ENCODE measurements at places on chromosomes 7 and 10.

GRCh38 chr10:68156373-68157185 is 47.3 kb downstream of the MYPN start:
- DNase-seq, result peak; percentile 72

GRCh38 chr10:112124866-112125265 is 58.7 kb downstream of the GPAM start:
- DNase-seq, result no peak

GRCh38 chr7:29435167-29435566 is 128.5 kb upstream of the PRR15 start:
- no peak for DNase-seq

DNA sequence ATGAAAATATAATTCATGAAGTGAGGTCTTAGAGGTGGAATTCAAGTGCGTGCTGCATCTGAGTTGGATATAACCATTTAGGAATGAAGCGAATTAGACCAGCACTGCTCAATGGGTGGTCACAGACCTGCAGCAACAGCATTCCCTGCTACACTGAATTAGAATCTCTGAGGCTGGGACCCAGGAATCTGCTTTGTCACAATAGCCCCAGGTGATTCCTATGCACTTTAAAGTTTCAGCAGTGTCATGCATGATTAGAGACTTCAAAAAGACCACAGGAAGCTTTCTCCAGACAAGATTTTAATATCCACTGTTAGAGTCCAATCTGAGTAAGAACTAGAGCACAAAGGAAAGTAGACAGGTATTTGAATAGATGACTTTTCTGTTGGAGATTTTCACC is 352.8 kb upstream of the VSTM2A start:
- no peak for DNase-seq

DNA sequence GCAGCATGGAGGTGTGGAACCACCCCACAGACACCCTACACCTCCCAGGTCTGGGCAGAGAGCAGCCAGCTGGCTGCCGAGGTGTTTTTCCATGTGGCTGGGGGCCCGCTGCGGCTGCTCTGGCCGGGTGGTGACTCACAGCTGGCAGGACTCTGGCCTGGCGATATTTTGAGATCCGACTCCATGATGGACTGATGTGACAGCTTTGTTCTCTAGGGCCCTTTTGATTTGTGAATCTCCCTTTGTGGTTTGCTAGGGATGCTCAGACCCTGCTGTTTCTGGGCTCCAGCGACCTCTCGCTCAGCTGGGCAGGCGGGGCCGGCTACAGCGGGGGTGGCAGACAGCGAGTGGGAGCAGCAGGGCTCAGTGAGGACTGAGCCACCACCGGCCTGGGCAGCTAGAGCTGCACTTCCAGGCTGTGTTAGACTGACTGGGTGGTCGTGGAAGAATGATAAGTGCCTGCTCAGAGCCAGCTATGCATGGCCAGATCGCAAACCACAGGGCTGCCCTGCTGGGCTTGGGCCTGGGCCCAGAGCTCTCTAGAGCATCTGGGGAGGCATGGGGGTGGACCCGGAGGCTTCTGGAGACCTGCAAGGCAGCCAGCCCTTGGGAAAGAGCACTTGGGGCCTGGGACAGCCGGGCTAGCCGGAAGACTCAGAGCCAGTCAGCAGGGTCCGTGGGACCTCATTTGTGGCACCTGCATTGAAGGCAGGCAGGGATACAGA is 46.2 kb upstream of the GDF10 start:
- DNase-seq, result peak; percentile 3

DNA sequence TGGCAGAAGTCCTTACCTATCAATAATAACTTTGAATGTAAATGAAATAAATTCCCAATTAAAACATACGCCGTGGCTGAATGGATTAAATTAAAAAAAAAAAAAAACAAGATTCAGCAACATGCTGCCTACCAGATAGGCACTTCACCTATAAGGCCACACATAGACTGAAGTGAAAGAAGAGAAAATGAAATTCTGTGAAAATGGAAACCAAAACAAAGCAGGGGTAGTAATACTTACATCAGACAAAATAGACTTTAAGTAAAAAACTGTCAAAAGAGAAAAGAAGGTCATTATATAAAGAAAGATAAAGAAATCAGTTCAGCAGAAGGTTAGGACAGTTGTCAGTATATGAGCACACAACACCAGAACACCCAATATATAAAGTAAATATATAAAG is 55.3 kb downstream of the TCAF1 start:
- no peak for DNase-seq

DNA sequence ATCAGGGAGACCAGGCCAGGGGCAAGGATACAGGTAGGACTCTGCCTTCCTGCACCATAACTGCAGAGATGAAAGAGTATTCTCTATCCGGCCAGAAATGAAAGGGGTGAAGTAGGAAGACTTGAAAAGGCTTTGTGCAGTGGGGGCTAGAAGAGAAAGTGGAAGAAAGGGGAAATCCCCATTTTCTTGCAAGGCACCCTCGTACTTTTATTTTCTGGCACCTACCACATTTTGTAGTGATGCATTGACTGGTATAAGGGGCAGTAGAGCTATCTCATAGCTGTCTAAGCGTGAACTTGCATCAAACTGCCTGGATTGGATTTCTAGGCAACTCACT is 752 bp upstream of the CAMK2G start:
- no peak for DNase-seq

- no peak for DNase-seq
These were observed 5.9 kb downstream of the AGR3 start for GRCh38 chr7:16875861-16876260.

GRCh38 chr7:111730057-111730456 is 167.8 kb upstream of the IMMP2L start:
- no peak for DNase-seq

DNA sequence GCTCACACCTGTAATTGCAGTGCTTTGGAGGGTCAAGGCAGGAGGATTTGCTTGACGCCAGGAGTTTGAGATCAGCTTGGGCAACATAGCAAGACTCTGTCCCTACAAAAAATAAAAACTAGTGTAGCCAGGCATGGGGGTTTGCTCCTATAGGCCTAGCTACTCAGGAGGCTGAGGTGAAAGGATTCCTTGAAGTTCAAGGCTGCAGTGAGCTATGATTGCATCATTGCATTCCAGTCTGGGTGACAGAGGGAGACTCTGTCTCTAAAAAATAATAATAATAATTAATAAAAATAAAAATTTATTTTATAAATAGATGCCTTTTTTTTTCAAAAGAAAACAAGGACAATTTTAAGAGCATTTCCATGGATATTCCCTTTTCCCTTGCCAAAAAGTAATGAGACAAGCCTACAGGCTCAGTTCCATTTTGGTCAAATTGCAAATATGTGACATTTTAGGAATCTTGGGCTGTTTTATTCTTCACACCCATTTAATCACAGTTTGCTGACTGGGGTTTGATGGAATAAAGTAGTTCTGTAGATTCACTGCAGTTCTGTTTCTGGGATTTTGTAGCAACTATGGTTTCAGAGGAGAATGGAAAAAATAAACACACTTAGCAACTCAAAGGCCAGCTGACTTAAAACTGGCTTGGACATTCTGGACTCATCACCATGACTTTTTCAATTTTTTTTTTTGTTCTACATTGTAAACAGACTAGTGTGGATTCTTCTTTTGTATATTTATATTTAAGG is 48.4 kb upstream of the ARHGAP21 start:
- peak; percentile 5 for DNase-seq

DNA sequence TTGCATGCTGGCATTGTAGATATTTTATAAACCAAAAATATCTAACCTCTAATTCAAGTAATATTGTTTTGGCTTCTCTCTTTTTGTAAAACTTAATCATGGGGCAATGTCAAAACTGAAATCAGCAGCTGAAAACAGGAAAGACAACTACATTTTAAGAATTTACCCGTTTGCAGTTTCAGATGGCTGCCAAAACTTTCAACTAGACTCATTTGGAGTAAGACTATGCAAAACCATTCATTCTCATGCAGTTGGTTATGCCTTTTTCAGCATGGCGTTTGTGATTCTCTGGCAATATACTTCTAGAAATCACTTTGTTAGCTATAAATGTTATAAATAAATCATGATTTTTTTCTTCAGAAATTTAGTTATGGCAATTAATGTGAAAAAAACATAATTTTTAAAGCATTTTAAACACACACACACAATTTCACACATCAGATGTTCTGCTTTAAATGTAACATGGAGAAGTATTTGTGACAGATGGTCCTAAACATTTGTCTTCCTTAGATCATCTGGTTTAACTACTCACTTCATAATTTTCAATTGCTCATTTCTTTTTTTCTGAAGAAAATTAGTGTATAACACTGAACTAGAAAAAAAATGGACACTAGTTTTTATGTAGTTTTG is 116.4 kb downstream of the ITGB8 start:
- DNase-seq, result no peak

- DNase-seq, result no peak
These were observed 8.5 kb upstream of the AOAH start for GRCh38 chr7:36732806-36733205.

DNA sequence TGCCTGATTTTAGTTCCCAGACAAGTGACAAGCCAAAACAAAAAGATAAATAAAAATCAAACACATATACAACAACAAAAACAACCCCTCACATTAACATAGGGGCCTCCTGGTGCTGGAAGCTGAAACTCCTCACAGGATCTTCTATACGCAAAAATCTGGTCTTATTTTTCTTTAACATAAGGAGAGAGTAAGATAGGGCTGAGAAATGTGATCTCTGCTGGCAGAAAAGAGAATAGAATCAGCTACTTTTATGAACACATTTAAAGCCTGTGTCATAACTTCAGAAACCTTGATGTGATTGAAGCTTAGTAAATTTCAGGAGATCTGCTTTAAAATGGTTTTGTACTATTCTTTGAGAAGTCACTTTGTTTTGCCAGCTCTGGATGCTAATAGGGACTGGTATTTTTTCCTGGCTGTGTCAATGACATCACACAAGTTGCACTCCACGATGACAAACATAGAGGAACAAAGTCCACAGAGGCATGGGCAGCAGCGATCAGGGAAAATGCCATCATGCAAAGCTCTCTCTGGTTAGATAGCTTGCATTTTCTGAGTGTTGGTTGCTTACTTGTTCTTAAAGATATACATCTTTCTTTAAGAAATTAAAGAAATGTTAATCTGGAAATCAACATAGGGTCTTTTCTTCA is 176.6 kb upstream of the SP4 start:
- no peak for DNase-seq

- DNase-seq, result peak; percentile 54
These were observed 49.9 kb downstream of the MKX start for GRCh38 chr10:27695706-27696105.

DNA sequence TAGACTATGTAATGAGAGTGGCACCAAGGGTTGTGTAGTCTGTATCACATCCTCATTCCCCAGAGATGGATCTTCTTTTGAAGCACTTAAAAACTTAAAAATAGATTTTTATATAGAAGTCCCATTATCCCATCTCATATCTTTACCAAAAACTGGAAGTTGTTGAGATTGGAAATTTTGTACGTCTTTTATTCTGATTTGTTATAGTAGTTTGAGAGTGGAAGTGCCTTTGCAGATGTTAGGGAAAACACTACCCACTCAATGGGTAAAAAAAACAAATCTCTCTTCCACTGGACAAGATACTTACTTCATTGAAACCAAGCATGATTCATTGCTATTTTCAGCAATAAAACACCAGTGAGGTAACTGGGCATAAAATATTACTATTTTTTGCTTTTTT is 184.4 kb downstream of the MACC1 start:
- peak; percentile 6 for DNase-seq

DNA sequence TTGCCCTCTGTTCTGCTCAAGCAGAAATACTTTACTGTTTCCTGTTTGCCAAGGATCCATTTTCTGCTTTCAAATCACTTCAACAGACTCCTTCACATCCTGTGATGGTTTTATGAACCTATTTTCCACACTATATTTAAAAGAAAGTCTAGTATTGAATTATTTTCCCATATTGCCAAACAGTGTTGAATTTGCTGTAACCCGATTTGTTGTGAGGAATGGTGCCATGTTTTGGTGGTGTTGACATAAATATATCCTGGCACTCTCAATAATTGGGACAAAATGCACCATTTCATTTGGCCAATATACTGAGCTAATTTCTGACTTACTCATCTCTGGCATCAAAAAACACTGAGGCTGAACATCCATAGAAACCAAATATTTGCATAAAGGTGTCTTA is 615.4 kb upstream of the SEMA3D start:
- no peak for DNase-seq

DNA sequence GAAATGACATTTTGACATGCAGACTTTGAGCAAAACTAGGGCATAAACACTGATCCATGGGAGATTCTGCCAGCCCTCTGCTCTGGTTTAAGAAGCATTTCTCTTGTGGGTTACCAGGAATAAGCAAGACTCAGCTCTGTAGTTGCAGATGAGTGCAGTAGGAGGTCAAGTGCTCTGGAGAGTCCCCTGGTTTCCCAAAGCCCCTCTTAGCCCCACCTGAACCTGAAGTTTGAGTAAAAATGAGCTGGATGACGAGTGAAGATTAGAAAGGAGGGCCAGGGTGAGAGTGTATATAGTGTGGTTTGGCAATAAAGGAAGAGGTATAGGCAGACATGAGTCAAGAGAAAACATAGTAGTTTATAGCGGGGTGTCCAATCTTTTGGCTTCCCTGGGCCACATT is 220.3 kb downstream of the ARL4A start:
- no peak for DNase-seq

DNA sequence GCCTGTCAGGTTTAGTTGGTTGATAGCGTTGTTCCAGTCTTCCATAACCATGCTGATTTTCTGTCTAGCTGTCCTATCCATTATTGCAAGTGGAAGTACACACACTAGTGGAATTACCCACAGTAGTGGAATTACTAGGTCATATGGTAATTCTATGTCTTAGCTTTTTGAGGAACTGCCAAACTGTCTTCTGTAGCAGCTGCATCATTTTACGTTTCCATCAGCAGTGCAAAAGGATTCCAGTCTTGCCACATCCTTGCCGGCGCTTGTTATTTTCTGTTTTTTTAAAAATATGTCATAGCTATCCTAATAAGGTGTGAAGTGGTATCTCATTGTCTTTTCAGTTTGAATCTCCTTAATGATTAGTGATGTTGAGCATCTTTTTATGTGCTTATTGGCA is 17.2 kb upstream of the RHBDD2 start:
- no peak for DNase-seq

- DNase-seq, result peak; percentile 89
These were observed 5.9 kb downstream of the DIP2C start for GRCh38 chr10:683448-684071.

DNA sequence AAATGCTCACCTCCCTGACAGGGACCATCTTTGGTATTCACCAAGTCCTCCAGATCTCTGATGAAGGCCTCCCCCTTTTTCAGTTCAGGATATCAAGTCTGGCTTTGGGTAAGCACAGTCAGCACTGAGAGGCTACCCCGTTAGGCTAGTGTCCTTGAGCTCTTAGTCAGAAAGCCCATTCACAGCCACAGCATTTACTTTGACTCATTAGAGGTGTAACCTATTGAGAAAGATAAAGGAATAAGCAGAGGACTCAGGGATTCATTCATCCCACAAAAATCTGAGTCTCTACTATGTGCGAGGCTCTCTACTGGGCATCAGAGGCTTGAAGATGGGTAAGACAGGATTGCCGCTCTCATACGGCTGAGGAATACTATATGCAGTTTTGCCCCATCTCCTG is 14.0 kb upstream of the RAMP3 start:
- DNase-seq, result no peak

GRCh38 chr10:123331438-123331837 is 177.2 kb downstream of the BUB3 start:
- DNase-seq, result peak; percentile 68

- DNase-seq, result peak; percentile 51
These were observed 20.0 kb downstream of the RBM17 start for GRCh38 chr10:6108631-6109443.

Data from fibroblast of skin of back (primary cell).